Neural progenitor cell (in vitro differentiated cells): ENCODE measurements at places on chromosomes 1 and 21. TPM values are rescaled to one million over a fixed set of nuclear protein-coding genes. Genes with fewer than 3 reads are reported as not detected.

Gene ALG14
- 0.49 and 0.53 TPM in 2 replicates for total RNA-seq

Gene KIFAP3
- total RNA-seq, result 5.0 and 7.7 TPM in 2 replicates

Gene BRDT
- not detected in 2 replicates for total RNA-seq

Gene S100A14
- total RNA-seq, result not detected in 2 replicates

Gene ASPM
- total RNA-seq, result 95.5 and 146 TPM in 2 replicates

Gene BMP8B
- 0.24 and 0.28 TPM in 2 replicates for total RNA-seq

GRCh38 chr1:171480035-171480434 lies 5.3 kb upstream of the PRRC2C start:
- no peak for DNase-seq
- H3K27ac ChIP-seq, result no peak overlapping the region
- H3K36me3 ChIP-seq, result no peaks in the 10 kb centered on the region
- no peaks in the 10 kb centered on the region for H3K27me3 ChIP-seq

GRCh38 chr21:44395260-44395659 lies 41.8 kb downstream of the TRPM2 start:
- H3K4me1 ChIP-seq, result peaks cover 8% of the 10 kb centered on the region
- DNase-seq, result peak; percentile 1

- DNase-seq, result peak; percentile 93
- H3K4me3 ChIP-seq, result no peak overlapping the region
- no peaks in the 10 kb centered on the region for H3K36me3 ChIP-seq
- peaks cover 6% of the 10 kb centered on the region for H3K4me1 ChIP-seq
- H3K27ac ChIP-seq, result no peak overlapping the region
Observed at GRCh38 chr1:179002552-179003345, 22.9 kb upstream of the FAM20B start.

GRCh38 chr1:150365941-150366340 lies 2.0 kb downstream of the RPRD2 start:
- no peaks in the 10 kb centered on the region for H3K27me3 ChIP-seq
- H3K4me1 ChIP-seq, result peaks cover 18% of the 10 kb centered on the region
- H3K4me3 ChIP-seq, result peak overlapping the region; percentile 77
- no peak overlapping the region for H3K27ac ChIP-seq
- H3K36me3 ChIP-seq, result no peaks in the 10 kb centered on the region

GRCh38 chr1:230427981-230428380 lies 1.8 kb upstream of the PGBD5 start:
- H3K4me1 ChIP-seq, result peaks cover 45% of the 10 kb centered on the region
- peak overlapping the region; percentile 63 for H3K27ac ChIP-seq
- no peak overlapping the region for H3K4me3 ChIP-seq
- peaks cover 36% of the 10 kb centered on the region for H3K27me3 ChIP-seq
- no peaks in the 10 kb centered on the region for H3K36me3 ChIP-seq

GRCh38 chr1:225813214-225813964 lies 3.5 kb downstream of the EPHX1 start:
- H3K27me3 ChIP-seq, result peaks cover 33% of the 10 kb centered on the region
- H3K27ac ChIP-seq, result no peak overlapping the region
- H3K36me3 ChIP-seq, result no peaks in the 10 kb centered on the region
- DNase-seq, result peak; percentile 37
- peaks cover 47% of the 10 kb centered on the region for H3K4me1 ChIP-seq
- H3K4me3 ChIP-seq, result no peak overlapping the region

GRCh38 chr1:247113094-247113497 lies 8.9 kb upstream of the ZNF669 start:
- DNase-seq, result no peak
- H3K4me3 ChIP-seq, result no peak overlapping the region
- peaks cover 44% of the 10 kb centered on the region for H3K27me3 ChIP-seq
- H3K27ac ChIP-seq, result no peak overlapping the region
- H3K4me1 ChIP-seq, result peaks cover 5% of the 10 kb centered on the region

GRCh38 chr1:161954050-161954449 lies 69.6 kb downstream of the OLFML2B start:
- DNase-seq, result no peak
- no peaks in the 10 kb centered on the region for H3K27me3 ChIP-seq
- H3K4me1 ChIP-seq, result no peaks in the 10 kb centered on the region
- H3K36me3 ChIP-seq, result no peaks in the 10 kb centered on the region

- H3K4me3 ChIP-seq, result no peak overlapping the region
- H3K4me1 ChIP-seq, result no peaks in the 10 kb centered on the region
- no peak overlapping the region for H3K27ac ChIP-seq
- no peaks in the 10 kb centered on the region for H3K36me3 ChIP-seq
Observed at GRCh38 chr1:206809504-206810084, 37.3 kb upstream of the IL10 start.

DNA sequence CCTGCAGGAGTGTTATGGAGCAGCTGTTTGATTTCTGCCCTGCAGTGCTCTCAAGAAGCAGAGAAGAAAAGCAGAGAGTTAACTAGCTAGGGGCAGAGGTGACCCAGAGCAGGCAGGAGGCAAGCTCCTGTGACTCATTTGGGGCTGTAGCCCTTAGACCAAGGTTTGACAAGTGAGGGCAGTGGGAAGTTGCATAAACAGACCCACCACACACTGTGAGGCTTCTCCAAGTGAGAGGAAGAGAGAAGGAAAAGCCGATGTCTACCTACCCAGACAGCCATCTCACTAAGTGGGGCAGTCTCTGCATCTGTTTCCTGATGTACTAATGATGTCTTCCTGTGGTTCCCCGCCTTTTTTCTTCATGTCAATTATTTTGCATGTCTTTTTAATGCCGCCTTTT lies 159.9 kb upstream of the NR5A2 start:
- H3K4me3 ChIP-seq, result no peak overlapping the region
- H3K27ac ChIP-seq, result no peak overlapping the region
- no peak for DNase-seq
- peaks cover 7% of the 10 kb centered on the region for H3K4me1 ChIP-seq
- no peaks in the 10 kb centered on the region for H3K27me3 ChIP-seq

DNA sequence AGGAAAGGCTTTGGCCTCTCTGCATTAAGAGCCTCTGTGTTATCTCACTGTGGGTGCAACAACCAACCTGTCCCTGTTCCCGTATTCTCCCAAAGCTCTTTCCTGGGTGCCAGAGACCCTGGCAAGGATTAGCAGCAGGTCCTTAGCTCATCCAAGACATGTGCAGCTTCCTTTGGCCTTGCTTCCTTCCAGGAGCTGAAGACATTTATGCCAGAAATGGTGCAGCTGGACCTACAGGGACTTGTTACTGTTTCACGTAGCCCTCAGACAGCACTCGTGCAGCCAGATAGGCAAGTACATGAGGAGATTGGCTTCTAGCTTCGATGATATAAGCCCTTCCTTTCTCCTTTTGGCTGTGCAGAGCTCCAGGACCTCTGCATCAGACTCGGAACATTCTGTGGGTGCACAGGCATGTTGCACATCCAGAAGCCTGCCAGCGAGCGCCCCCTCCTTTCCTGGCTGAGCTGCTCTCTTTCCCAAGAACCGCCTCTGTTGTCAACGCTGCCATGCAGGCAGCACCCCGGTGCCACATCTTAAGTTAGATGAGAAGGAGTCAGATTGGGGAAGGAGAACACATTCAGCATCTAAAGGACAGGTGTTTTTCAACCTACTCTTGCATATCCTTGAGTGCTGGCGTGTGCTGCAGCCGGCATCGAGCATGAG lies 284.5 kb upstream of the PLXNA2 start:
- no peaks in the 10 kb centered on the region for H3K27me3 ChIP-seq
- DNase-seq, result no peak
- H3K27ac ChIP-seq, result no peak overlapping the region
- peaks cover 6% of the 10 kb centered on the region for H3K4me1 ChIP-seq
- no peaks in the 10 kb centered on the region for H3K36me3 ChIP-seq
- H3K4me3 ChIP-seq, result no peak overlapping the region

- no peaks in the 10 kb centered on the region for H3K27me3 ChIP-seq
- H3K4me3 ChIP-seq, result peak overlapping the region; percentile 17
- peaks cover 46% of the 10 kb centered on the region for H3K4me1 ChIP-seq
- DNase-seq, result peak; percentile 53
Observed at GRCh38 chr1:12402159-12402673, 172.4 kb downstream of the VPS13D start.

GRCh38 chr1:53847980-53848379 lies 9.9 kb upstream of the NDC1 start:
- no peak overlapping the region for H3K4me3 ChIP-seq
- no peaks in the 10 kb centered on the region for H3K27me3 ChIP-seq
- no peak for DNase-seq
- H3K36me3 ChIP-seq, result no peaks in the 10 kb centered on the region
- no peaks in the 10 kb centered on the region for H3K4me1 ChIP-seq
- H3K27ac ChIP-seq, result no peak overlapping the region

DNA sequence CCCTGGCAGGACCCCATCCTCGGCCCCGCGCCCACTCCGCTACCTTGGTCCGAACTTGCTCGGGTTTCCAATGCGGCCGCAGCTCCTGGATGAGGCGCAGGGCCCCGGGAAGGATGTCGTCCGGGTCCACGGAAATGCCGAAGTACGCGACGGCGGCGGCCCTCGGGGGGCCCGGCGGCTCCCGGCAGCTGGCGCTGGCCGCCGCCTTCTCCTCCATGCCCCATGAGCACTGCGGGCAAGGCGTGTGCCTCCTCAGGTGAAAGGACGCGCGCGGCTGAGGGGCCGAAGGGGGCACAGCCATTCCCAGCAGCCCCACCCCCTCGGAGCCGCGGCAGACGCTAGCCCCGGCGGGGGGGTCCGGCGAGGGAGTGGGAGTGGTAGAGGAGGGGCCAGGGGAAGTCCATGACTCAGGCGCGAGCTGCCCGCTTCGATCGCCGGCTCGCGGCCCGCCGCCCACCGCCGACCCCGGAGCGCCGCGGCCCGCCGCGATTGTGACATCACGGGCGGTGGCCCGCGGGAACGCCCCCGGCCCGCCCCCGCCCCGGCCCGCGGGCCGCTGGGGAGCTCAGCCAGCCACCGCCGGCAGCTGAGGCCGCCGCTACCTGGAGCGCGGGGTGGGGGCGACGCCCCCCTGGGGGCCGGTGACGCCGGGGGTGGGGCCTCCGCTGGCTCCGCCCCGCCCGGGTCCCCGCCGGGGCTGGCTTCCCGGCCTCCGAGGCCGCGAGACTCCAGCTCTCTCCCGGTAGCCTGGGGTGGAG lies at the start of gene ETNK2:
TSS of gene ETNK2 (minus strand) at position 493 of the 758 bp plus-strand sequence. CDS start at position 301, 192 bp downstream.
- peaks cover 14% of the 10 kb centered on the region for H3K4me1 ChIP-seq
- H3K27me3 ChIP-seq, result peaks cover 45% of the 10 kb centered on the region
- H3K36me3 ChIP-seq, result no peaks in the 10 kb centered on the region

DNA sequence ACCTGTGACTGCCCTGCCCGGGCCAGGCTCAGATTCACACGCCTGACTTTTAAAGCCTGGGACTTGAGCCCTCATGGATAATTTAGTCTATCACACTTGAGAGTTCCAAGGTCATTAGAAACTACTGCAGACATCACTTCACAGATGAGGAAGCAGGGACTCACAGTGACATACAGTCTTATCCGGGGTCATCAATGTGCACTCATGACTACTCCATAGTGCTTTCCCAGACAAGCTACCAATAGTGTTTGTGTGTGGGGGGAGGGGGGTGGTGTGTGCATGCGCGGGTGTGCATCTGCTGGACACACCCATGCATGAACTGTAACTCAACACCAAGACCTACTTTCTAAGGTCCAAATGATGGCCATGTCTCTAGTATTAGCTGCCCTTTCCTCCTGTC lies 16.1 kb upstream of the SLC5A9 start:
- H3K4me3 ChIP-seq, result no peak overlapping the region
- no peak overlapping the region for H3K27ac ChIP-seq
- H3K27me3 ChIP-seq, result no peaks in the 10 kb centered on the region
- DNase-seq, result no peak
- no peaks in the 10 kb centered on the region for H3K4me1 ChIP-seq
- H3K36me3 ChIP-seq, result no peaks in the 10 kb centered on the region

- H3K36me3 ChIP-seq, result no peaks in the 10 kb centered on the region
- no peak overlapping the region for H3K4me3 ChIP-seq
- no peaks in the 10 kb centered on the region for H3K27me3 ChIP-seq
- no peak for DNase-seq
- H3K4me1 ChIP-seq, result peaks cover 20% of the 10 kb centered on the region
Observed at GRCh38 chr1:154190550-154190949, 1.4 kb downstream of the TPM3 start.

DNA sequence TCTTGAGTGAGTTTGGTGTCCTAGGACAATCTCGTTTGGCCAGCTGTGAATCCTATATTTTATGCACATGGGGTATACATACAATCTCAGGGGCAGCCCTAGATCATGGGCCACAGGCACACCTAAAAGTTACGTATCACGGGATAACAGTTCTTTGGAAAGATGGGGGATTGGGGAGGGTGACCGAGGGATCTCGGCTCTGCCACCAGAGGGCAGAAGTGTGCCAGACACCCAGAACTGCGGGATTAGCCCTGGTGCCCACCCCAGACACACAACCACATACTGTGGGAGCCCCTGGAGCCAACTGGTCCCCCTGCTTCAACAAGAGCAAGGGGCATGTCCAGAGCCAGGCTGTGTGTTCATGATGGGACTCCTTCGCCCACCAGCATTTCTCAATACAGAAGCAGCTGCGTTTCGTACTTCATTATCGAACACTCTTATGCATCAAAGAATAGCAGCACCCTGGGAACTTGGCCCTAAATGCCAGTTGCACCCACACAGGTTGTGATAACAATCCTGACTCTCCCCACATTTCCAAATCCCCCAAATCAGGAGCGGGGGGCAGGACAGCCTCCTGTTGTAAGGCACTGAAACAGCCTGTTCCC lies 37.4 kb downstream of the TMCO4 start:
- H3K4me1 ChIP-seq, result no peaks in the 10 kb centered on the region
- H3K4me3 ChIP-seq, result no peak overlapping the region
- peak; percentile 68 for DNase-seq
- H3K27me3 ChIP-seq, result no peaks in the 10 kb centered on the region

GRCh38 chr21:23452384-23453083 lies 2154.7 kb downstream of the MRPL39 start:
- H3K4me3 ChIP-seq, result peak overlapping the region; percentile 4
- no peaks in the 10 kb centered on the region for H3K27me3 ChIP-seq
- no peaks in the 10 kb centered on the region for H3K36me3 ChIP-seq
- no peaks in the 10 kb centered on the region for H3K4me1 ChIP-seq
- no peak overlapping the region for H3K27ac ChIP-seq
- peak; percentile 77 for DNase-seq

DNA sequence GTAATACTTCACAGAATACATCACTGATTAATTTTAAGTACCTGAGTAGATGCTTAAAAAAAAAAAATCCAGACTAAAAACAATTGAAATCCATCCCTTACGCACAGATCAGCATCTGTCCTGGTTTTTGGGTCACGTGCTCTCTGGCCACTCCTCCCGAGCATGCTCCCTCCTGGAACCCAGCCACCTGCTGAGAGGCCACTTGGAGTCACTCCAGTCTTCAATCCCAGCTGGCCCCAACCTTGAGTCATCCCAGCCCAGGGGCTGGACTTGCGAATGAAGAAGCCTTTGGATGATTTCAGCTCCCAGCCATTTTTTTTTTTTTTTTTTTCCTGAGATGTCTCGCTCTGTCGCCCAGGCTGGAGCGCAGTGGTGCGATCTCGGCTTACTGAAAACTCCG lies 8.9 kb downstream of the MAP1LC3C start:
- H3K4me1 ChIP-seq, result no peaks in the 10 kb centered on the region
- no peaks in the 10 kb centered on the region for H3K36me3 ChIP-seq
- H3K4me3 ChIP-seq, result no peak overlapping the region
- no peak for DNase-seq
- H3K27me3 ChIP-seq, result no peaks in the 10 kb centered on the region
- no peak overlapping the region for H3K27ac ChIP-seq

DNA sequence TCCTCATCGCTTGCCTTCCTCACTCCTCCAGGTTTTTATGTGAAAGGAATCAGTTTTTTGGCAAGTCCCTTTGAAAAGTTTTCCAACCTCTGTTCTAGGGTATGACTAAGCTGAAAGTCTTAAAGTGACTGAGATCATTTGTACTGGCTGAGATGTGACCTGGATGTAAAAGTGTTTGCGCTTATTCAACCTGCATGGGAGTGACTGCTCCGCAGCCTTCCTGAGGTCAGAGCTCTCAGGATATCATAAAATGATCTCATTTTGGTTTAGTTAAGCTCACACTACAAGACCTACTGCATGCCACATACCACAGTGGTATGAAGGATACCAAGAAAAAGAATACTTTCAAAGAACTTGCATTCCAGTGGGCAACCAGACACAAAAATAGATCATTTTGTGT lies 29.8 kb upstream of the TADA1 start:
- no peaks in the 10 kb centered on the region for H3K36me3 ChIP-seq
- no peak overlapping the region for H3K27ac ChIP-seq
- DNase-seq, result no peak
- H3K27me3 ChIP-seq, result no peaks in the 10 kb centered on the region
- no peaks in the 10 kb centered on the region for H3K4me1 ChIP-seq
- H3K4me3 ChIP-seq, result no peak overlapping the region
